ENCODE measurements at places on chromosomes 6 and 20.
A peak's percentile ranks its signal among the peaks of the same experiment; 100 is the strongest.

GRCh38 chr6:97032955-97033354 is 108.4 kb downstream of the KLHL32 start:
- no peak for DNase-seq

GRCh38 chr6:33008944-33009861 is at the start of gene HLA-DOA:
TSS of gene HLA-DOA (minus strand) at chr6:33009591.
- DNase-seq, result no peak

DNA sequence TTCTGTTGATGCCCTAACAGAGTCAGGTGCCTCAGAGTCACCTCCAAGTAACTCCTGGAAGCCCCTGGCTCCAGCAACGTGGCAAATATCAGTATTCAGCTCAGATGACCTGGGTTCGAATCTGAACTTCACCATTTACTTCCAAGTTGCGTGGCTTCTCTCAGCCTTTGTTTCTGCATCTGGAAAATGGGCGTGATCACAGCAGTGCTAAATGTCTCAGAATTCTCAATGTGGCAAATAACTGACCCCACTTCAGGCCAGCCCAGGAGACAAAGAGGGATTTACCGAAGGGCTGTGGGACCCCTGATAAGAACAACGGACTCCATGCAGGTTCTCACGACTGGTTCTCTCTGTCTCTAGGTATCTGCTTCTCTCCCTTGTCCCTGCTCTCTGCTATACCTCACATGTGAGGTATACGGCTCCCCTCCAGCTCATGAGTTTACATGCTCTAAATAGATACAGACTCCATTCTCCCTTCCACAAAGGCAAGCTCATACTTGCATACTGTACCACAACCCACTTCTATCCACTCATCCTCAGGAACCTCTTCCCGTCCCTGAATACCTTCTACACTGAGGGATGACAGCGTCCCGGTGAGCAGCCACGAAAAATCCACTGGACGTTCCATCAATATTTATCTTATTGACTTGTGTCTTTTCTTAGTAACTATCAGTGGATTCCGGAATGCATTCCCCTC is 84.1 kb downstream of the SNX5 start:
- DNase-seq, result no peak

- no peak for DNase-seq
Observed at GRCh38 chr6:47817749-47818148, 35.9 kb downstream of the OPN5 start.

GRCh38 chr6:40788661-40789655 is 201.8 kb upstream of the LRFN2 start:
- DNase-seq, result no peak

DNA sequence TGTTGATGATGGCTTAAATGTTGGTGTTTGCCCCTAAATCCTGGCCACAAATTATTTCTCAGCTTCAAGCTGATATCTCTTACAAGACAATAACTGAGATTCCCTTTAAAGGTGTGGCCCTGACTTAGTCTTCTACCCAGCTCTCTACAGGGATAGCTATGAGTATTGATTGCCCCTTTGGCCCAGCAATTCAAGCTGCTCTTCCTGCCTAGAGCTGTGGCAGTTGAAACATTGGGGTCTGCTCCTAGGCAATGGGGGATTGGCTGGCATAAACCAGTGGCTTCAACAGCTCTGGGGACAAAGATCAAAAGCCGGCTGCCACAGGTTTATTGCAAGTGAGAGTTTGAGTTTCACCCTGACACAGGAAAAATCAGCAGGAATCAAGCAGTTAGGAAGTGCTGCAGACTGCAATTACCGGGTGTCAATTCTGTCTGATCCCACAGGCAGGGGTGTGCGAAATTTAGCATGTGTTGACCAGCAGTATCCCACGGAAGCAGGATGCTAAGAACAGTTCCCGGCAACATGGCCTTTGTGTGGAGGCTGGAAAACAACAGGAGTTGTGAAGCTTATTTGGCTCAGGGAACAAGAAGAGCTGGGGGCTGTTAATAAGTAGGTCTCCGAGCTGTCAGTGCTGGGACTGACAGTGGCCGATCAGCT is 66.2 kb upstream of the IYD start:
- DNase-seq, result no peak

GRCh38 chr6:91020744-91021143 is 433.9 kb upstream of the MAP3K7 start:
- peak; percentile 3 for DNase-seq

- DNase-seq, result no peak
Observed at GRCh38 chr6:43993881-43994523, 133.2 kb downstream of the MRPL14 start.

GRCh38 chr6:13412639-13413465 is 74.5 kb downstream of the GFOD1 start:
- no peak for DNase-seq

DNA sequence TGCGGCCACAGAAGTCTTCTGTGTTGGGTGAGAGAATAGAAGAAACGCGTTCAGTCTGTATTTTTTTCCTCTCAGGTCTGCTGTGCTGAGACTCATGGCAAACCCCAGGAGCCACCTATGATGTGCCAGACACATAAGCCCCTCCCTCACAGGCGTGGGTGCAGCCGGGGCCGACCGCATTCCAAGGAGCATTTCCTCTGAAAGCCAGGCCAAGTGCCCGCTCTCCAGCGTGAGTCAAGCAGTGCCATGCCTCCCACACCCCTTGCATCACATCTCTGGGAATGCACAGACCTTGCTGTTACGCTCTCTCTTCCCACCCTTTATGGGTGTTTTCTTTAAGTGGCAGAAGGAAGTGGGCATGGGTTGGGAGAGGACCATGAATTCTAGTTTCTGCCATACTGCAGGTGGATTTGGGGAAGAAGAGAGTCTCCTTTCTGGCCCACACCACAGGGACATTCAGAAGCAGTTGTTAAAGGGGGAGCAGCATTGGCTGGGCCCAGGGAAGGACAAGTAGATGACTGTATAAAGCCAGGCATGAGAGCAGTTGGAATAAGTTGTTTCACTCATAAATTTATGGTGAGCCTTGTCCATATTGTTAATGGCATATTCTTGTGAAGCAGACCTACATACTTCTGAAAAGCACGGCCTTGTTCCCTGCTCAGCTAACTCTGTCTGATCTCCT is 37.1 kb upstream of the TFAP2A start:
- peak; percentile 96 for DNase-seq

DNA sequence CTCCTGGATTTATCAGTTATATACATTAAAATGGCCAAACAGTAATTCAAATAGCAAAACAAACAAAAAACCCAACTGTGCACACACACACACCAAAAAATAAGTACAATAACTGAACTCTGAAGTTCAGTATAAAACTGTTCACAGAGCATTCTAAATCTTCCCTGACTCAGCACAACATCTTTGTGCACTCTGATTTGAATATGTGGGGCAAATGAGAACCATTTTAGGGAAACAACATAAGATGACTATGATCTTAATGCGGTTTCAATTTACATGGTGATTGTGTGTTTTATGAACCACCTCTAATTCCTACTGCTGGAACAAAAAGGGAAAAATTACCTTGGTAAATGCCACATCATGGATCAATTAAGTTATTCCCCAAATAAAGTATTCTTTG is 41.7 kb downstream of the PLAGL1 start:
- DNase-seq, result no peak

DNA sequence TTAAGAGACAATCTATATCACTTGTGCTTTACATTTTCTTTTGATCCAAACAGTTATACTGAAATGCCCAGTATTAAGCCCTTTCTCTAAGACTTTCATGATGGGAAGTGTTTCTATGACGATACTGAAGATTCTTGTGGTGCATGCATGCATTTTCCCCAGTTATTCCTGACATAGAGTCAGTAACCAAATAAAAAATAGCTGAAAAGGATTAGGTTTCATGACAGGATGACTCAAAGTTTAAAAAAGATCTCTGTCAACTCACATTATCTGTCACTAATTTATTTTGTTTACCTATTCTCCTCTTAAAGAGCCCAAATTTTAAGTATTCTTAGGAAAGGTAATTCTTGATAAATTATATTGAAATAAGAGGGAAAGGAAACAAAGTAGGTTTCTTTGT is 98.4 kb downstream of the SESN1 start:
- no peak for DNase-seq

GRCh38 chr6:37838219-37838921 is 18.8 kb downstream of the ZFAND3 start:
- no peak for DNase-seq

DNA sequence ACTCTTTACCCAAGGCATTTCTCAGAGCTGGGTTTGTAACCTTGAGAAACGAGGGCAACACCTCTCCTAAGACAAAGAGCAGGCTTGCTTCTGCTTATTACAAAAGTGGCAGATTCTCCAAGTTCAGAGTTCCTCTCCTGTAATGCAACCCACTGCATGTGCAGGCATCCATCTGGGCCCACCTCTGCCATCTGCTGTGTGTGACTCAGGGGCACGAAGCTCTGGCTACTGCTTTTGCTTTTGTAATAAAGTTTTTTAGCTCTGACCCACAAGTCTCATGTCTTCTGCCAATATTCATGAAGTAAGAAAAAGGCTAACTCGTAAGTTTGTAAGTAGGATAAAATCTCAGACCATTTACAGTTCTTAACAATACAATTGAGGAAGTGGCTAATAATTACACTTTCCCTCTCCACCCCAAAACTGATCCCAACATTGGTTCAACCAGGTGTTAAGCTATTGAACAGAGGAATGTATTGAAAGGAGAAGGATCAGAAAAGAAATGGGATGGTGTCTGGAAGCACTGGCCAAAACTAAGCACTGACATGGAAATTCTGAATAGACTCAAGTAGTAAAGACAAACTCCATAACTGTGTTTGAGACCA is 51.7 kb upstream of the SMLR1 start:
- DNase-seq, result no peak

DNA sequence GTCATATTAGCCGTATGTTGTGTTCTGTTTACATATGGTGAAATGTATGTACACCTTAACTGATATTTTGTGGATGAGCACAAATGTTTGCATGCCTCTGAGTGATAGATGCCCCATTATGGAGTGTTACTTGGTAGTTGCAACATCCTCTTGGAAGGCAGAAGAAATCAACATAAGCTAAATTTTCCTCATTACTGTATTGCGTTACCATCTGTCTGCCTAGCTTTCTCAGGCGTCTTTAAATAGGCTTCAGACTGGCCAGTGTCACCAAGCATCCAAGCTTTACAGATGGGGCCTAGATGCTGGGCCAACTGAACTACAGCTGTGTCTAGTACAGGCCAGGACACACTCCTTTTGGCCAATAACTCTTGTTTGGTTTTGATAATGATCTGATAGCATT is 250.6 kb downstream of the SAMD5 start:
- no peak for DNase-seq

- no peak for DNase-seq
Observed at GRCh38 chr6:25008707-25009392, 73.1 kb upstream of the RIPOR2 start.

DNA sequence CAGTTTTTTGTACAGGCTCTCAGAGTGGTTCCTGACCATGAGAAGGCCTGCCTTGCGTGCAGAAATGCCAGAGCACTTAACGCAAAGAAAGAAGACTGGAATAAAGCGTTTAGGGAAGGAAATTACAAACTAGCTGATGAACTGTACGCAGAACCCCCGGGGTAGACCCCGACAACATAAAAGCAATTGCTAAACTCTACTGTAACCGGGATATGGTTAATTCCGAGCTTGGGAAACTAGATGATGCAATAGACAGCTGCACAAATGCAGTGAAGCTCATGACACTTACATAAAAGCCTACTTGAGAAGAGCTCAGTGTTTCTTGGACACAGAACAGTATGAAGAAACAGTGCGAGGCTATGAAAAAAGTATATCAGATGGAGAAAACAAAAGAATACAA is 35.7 kb downstream of the CITED2 start:
- no peak for DNase-seq

- DNase-seq, result peak; percentile 85
Observed at GRCh38 chr20:4633780-4634179, 87.9 kb upstream of the PRND start.

- peak; percentile 66 for DNase-seq
Observed at GRCh38 chr6:138115877-138116660, 8.8 kb upstream of the PERP start.

Data from ACHN (cell line).